ENCODE measurements at places on chromosomes 2 and 18.
A peak's percentile ranks its signal among the peaks of the same experiment; 100 is the strongest.

- DNase-seq: peak; percentile 69
Observed at GRCh38 chr18:79581406-79581805, 98.2 kb upstream of the CTDP1 start.

GRCh38 chr18:939958-940357 lies 35.3 kb downstream of the ADCYAP1 start:
- DNase-seq: no peak

- DNase-seq: no peak
Observed at GRCh38 chr2:39723946-39724827, 54.9 kb downstream of the THUMPD2 start.

DNA sequence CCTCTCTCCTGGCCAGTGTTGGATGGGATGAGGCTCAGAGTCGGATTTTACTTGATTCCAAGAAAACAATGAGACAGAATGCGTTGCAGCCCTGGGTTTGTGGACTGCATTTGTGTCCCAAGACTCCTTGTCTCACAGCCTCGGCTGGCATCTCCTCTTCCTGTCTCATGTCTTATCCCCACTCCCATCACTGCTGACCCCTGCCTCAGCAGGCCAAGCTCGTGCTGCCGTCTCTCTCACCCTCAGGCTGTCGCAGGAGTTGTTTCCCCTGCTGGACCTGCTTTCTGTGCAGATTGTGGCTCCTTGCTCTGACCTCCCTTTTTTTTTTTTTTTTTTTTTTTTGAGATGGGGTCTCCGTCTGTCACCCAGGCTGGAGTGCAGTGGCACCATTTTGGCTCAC lies 70.2 kb upstream of the RALBP1 start:
- DNase-seq: no peak

DNA sequence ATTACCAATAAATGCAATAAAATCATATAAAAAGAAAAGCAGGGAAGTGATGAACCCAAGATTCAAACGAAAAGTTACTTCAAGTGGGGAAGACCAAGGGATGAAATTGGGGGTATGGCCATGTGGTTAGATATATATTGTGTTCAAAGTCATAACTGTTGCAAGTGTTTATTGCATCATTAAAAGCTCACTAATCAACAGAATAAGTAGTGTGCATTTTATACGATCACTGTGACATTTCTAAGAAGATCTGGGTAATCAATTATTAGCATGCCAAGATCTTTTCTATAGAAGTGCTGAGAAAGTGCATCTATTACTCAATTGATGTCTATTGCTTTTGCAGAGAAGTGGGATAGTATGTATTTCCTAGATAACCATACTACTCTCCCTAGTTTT lies 52.9 kb downstream of the VSNL1 start:
- DNase-seq: no peak

DNA sequence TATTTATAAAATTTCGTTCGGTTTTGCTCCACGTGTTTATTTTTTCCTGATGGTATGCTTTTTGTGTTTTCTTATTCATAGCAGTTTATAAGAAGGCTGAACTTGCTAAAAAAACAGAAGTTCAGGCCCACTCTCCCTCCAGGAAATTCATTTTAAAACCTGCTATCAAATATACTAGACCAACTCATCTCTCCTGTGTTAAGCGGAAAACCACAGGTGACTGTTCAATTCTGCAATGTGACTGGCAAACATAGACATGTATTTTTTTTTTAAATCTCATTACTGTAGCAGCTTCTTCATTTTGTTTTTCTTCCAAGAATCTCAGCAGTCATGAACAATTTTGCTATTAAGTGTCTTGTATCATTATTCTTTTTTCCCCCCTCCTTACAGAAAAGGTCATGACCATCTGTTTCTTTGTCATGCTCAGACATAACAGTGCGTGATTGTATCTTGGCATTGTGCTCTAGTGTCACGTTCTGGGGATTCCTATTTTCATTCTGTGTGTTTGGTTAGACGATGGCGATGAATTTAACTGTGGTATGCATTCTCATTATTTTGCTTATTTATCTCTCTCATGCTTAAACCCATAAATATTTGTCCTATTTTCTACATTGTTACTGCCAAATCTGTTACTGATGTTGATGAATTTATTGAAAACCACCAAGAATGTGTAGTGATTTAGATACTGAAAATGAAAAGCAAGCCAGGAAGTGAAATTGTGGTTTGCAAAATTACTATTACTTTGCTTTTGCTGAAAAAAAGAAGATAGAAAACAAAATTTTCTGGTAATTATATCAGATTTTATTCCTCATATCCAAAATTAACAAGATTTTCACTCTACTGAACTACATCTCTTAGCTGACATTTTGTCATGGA lies 74.6 kb upstream of the UNC80 start:
- no peak for DNase-seq

DNA sequence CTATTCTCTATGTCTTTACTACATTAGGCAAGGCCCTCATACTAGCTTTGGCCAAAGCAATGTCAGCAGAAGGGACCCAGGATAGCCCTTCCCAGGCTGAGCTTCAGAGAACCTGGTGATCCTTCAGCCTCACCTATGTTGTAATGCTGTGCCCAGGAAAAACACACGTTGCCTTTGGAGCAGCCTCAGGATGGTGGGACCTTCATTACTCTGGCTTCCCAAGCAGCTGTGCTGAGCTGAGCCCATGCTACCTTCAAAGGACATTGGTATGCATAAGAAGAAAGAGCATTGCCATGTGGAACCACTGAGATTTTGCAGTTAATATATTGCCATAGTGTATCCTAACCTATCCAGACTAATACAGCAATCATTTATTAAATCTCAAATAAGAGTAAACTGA lies 756.4 kb upstream of the ID2 start:
- DNase-seq: no peak

GRCh38 chr2:30147715-30148610 lies 1.2 kb downstream of the YPEL5 start:
- peak; percentile 93 for DNase-seq

DNA sequence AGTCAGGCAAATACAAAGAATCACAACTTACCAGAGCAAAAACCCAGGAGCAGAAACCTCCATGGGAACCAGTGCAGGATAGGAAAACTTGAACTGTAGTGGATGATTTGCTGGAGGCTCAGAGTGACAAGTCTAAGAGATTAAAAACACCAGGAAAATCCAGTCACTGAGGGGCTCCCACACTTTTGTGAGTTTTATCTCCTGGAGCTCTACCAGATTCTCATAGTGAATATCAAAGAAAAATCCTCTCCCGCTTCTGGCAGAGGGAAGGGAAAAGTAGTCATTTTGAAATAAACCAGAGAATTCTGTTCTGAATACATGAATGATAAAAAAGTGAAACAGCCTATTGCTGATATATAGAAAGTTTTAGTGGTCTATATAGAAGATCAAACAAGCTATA lies 23.1 kb downstream of the NABP1 start:
- DNase-seq: no peak

GRCh38 chr2:238596571-238597551 lies 170.1 kb downstream of the ASB1 start:
- peak; percentile 81 for DNase-seq

DNA sequence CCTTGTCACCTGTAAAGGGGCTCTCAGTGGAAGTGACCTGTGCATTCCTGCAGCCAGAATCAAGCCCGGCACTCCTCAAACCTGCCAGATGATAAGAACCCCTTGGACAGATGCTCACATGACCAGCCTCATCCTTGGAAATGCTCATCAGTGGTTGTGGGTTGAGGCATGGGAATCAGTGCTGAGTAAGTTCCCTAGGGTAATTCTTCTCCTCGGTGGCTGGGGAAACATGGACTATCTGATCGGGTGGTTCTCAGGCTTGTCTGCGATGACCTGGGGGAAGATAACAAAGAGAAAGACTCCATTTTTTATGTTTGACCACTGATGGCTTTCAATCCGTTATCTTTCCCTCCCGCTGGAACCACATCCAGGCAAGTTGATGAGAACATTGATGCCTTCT lies 84.0 kb downstream of the SPP2 start:
- peak; percentile 59 for DNase-seq

DNA sequence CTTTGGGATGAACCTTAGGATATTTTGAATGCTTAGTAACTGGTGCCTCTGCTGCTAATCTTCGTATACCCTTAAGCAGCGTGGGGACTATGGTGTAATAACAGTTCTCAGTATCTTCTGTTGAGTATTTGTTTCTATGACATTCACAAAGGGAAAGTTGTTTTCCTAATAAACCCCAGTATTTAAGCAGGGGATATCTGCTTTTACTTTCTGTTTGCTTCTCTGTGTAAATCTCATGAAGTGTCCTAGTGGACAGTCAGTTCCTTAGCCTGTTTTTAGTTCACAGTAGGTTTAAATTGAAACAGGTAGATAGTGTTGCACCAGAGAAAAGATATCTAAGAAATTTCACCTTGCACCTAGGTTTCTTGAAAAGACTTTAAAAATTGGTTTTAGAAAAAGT lies 14.9 kb downstream of the KIAA1328 start:
- DNase-seq: no peak

- no peak for DNase-seq
Observed at GRCh38 chr2:108271691-108272253, 16.9 kb upstream of the SULT1C2 start.

GRCh38 chr2:30766666-30767065 lies 40.6 kb downstream of the CAPN13 start:
- DNase-seq: no peak

DNA sequence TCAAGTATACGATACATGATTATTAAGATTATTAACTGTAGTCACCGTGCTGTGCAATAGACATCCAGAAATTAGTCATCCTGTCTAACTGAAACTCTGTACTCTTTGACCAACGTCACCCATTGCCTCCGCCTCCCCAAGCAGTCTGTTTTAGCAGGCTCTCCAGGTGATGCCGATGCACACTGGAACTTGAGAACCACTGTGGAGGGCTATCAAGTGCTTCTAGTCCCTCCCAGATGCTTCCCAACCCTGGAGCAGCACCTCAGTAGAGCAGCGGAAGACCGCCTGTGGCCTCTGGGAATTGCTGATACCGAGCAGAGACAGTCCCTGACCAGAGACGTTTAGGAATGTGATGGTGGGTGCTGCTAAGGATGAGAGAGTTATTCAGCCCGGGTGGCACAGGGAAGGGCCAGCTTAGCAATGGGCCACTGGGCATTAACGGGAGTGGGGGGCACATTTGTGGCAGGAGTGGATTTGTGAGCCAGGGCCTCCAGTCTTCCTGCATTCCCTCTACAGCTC lies 50.7 kb downstream of the LIPG start:
- DNase-seq: peak; percentile 73

DNA sequence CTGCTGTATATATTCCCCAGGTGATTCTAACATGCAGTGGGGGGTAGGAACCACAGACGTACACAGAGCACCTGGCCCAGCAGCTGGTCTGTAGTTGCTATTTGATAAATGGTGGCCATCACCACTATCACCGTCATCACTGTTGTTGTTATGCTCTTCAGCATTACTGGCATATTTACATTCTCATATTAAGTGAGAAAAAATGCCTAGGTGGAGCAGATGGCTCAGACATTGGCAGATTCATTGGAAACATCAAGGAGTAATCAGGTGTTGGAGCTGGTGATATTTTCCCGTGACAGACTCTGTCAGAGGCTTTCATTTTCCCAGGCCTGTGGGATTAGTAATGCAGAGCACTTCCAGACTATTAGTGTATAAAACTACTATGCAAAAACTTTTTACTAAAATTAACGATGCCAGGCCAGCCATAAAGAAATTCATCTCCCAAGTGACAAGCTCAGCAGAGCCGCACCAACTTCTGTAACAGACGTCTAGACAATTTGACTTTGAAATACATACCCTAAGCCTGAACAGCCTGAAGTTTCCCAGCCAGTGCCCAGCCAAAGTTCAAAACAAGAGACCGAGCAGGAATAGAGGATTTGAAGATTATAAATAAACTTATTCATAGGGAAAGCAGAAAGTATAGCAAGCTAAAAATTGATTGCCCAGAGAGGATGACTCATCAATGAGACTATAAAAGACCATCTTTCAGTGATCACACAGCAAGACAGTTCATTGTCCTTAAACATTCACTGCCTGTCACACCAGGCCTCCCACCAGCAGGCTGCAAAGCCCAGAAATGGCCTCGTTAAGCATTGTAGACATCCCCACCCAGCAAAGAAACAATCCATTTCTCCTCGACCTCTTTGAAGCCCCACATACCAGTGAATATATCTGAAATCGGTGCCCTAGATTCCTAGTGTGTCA lies 247.4 kb upstream of the CHAC2 start:
- no peak for DNase-seq

DNA sequence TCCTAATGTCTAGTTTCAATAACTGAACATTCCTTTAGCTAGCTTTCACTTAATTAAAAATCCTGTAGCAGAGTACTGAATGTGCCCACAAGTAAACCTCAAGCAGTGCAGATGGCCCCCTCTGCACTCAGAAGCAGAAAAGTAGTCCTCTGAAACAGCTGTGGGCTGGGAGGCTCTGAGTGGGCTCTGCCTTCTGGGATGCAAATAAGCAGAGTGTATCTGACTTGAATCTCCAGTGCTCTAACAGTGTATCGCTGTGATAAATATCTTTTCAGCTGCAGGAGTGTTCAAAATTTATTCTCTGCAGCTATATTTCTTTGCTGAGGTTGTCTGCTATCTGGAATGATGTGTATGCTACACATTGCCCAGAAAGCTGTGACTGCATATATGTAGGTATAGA lies 44.8 kb upstream of the SYT4 start:
- no peak for DNase-seq

DNA sequence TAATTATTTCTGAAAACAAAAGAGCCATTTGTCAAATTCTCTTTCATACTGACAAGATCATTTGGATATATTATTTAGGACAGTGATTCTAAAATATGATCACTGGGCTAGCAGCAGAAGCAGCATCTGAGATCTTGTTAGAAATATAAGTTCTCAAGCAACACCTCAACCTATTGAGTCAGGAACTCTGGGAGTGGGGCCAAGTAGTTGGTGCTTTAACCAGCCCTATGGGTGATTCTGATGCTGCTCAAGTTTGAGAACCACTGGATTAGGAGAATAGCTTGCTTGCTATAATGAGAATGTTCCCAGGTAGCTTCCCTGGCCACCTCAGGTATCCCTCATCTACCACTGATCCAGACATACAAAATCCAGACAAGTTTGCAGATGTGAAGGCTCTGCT lies 466.9 kb upstream of the CELF4 start:
- no peak for DNase-seq

DNA sequence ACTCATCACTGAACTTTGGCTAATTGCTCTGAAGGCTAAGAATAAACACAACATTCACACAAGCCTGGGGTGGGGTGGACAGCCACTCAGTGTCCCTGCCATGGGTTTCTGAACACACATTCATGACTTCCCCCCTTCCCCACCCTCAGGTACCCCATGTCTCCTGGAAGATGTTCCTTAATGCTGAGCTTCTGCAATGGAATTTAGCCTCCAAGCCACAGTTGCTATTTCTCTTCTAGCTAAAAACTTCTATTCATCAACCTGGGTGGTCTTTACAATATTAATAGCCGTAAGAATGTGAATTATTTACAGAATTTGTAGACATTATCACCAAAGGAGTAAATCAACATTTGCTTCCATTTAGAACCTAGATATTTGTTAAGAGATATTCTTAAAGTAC lies 175.1 kb downstream of the ACKR3 start:
- no peak for DNase-seq

GRCh38 chr2:211181626-211182025 lies 625.2 kb downstream of the CPS1 start:
- DNase-seq: no peak

Data from osteocyte (in vitro differentiated cells).